ENCODE measurements at places on chromosomes 2 and 18. TPM values are rescaled to one million over a fixed set of nuclear protein-coding genes. Genes with fewer than 3 reads are reported as not detected.

CERKL gene
- total RNA-seq: 2.9 TPM

FBXO36 gene
- 3.2 TPM for total RNA-seq

STARD6 gene
- not detected for total RNA-seq

AFF3 gene
- 29.2 TPM for total RNA-seq

DNA sequence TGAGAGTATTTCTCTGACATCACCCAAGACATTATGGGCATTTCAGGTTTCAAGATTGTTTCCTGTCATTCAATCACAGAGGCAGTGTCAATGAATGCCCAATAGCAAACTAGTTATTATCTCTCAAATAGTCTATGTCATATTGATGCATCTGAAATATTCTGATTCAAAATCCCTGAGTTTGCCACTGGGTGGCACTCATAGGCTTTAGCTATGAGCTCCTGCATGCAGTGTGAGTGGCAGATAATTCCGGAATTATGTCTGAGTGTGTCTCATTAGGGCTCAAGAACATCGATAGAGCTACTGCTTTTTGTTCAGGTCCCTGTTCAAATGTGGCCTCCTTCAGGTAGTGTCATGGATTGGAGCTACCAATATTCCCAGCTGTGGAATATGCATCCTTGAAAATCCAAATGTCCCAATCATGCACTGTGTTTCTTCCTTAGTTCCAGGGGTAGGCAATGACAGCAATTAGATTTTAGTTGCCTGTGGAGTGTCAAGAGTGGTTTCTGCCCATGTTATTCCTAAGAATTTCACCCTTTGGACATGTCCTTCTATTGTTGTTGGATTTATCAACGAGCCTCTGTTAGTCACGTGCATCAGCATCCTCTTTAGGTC lies 7.8 kb upstream of the OR6B3 start:
- DNase-seq: no peak

- no peak for DNase-seq
These were observed 306.2 kb upstream of the CXCR4 start for GRCh38 chr2:136424112-136424511.

GRCh38 chr18:48076461-48076860 lies 146.0 kb upstream of the SMAD2 start:
- no peak for DNase-seq

- no peak for DNase-seq
These were observed 479.3 kb upstream of the NXPH2 start for GRCh38 chr2:139259422-139260051.

DNA sequence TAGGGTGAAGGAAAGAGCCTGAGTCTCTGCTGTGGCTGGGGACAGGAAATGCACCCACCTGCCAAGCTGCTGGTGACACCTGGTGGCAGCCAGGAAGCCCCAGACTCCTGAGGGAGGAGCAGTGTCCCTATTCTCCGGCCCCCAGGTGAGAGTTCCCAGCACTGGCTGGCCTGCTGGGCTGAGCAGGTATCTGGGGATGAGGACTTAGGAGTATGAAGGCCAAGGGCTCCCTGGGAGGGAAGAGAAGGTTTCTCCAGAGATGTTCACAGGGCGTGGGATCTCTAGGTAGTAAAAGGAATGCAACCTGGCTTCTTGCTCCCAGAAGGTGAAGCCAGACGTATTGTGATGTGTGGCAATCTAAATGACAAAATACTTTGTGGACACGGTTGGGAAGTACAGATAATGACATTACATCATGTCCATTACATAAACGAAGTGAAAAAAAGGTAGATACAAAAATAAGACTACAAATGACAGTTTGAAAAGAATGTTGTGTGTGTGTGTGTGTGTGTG lies 75.8 kb upstream of the SLC1A4 start:
- DNase-seq: no peak

GRCh38 chr2:109105113-109105512 lies 23.9 kb upstream of the SH3RF3 start:
- DNase-seq: no peak

DNA sequence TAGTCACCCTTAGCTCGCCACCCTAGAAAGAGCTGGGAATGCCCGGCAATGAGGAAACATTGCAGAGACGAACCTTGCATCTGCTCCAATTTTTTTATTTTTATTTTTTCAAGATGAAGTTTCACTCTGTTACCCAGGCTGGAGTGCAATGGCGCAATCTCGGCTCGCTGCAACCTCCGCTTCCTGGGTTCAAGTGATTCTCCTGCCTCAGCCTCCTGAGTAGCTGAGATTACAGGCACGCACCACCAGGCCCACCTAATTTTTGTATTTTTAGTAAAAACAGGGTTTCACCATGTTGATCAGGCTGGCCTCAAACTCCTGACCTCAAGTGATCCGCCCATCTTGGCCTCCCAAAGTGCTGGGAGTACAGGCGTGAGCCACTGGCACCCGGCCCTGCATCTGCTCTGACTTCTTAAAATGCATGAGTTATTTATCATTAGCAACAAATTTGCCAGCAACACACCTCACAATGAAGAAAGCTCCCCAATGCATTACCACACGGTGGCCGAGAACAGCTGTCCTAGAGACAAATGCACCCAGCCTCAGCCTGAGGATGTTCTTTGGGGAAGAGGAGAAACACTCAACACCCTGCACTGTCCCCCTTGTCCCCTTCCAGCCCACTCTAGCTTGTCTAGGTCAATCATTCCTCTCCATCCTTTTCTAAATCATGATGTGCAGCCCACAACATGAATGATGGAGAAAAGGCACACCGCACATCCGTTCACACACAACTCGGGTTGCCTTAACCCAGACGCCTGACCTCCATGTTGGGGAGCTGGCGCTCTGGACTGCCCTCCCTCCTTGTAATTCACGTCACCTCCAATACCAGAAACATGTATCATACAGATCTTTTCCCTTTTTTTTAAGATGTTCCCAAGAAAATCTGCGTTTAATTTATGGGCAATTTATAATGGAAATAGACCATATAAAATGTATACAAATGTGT lies 46.9 kb downstream of the TTC32 start:
- DNase-seq: no peak
